Naive thymus-derived CD4-positive, alpha-beta T cell (primary cell): ENCODE measurements at places on chromosomes 5 and 9. TPM values are rescaled to one million over a fixed set of nuclear protein-coding genes. Genes with fewer than 3 reads are reported as not detected.

The PCDHGB1 gene
- not detected for polyA plus RNA-seq

- DNase-seq = no peak
Measured at GRCh38 chr5:155307229-155307628, 293.7 kb downstream of the KIF4B start.

GRCh38 chr9:88536023-88536324 is 996 bp downstream of the NXNL2 start:
- no peak for DNase-seq

DNA sequence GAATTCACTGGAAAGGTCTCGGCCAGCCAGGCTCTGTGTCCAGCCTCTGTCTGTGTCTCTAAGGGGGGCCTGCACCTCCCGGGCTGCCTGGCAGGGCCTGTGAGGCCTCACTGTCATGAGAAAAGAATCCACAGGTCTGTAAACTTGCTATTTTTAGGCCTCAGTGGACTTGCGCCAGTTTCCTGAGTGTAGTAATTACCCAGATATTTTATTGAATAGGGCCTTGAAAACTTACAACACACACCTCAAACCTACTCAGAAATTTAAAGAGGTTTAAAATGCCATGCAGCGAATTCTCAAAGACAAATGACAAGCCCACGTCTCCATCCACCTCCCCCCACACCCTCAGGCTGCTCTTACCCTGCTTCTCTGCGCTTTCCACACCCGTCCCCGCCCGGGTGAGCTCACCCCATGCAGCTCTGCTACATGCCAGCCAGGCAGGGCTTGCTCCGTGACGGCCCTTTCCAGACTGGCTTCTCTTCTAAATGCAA is 8.8 kb upstream of the TENT4A start:
- DNase-seq = no peak

- no peak for DNase-seq
Measured at GRCh38 chr5:139658928-139659667, 10.9 kb downstream of the CXXC5 start.

GRCh38 chr5:34672196-34672595 is 16.1 kb downstream of the RAI14 start:
- no peak for DNase-seq
